ENCODE measurements at places on chromosomes 3 and 15. TPM values are rescaled to one million over a fixed set of nuclear protein-coding genes. Genes with fewer than 3 reads are reported as not detected.

DNA sequence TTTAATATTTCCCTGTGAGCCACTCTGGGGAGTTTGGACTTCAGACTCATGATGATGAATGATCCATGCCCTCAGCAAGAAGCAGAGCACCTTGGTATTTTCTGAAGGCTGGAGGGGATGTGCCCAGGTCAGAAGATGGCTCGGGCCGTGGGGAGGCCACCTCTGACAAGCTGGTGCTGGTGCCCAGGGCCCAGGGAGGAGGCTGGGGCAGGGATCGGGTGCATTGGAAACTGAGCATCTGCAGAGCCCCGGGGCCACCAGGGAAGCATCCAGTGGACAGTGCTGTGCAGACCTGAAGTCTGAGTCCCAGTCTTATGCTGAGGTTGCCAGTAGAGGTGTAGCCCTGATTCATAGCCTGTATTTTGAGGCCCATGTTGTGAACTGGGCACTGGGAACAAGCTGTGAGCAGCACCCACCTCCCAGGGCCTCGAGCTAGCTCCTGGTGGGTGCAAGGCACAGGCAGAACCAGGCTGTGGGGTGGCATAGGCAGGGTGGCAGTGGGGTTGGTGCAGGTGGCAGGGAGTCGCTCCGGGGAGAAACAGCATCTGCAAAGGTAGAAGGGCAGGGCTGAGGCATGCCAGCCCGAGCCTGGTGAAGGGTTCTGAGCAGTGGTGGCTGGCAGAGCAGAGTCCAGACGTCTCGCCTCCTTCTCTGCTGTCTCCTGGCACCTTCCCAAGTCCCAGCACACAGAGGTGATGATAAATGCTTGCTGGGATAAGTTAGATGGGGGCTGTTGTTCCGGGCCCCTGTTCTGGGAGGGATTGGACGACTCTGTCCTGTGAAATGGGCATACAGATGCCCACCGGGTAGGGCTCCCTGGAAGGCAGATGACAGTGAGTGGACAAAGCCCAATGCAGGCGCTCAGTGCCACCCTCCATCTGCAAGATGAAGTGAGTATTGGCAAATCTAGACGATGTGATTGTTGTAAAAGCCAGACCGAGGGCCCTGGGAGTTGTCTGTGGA is 10.6 kb downstream of the DNAJB8 start:
- DNase-seq, result no peak

Gene CFAP44
- 5.5 TPM for polyA plus RNA-seq

- DNase-seq, result no peak
Measured at GRCh38 chr15:31245756-31246155, 80.9 kb upstream of the KLF13 start.

Gene PARP15
- polyA plus RNA-seq, result 1.8 TPM

DNA sequence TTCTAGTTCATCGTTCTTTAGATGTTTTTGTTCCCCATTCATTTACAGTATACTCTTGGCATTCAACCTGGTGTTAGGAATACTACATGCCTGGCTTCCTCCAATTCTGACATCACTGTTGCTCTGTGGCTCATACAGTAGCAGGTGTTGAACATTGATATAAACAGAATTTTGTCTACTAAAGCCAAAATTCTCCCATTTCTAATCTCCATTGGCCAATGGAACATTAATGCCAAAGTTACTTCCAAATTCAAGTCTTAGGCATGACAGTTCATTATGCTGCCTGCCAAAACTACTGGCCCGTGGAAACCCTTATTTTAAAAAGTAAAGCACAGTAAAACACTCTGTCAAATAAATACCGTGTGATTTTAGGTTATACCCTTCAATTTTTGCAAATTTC is 368.0 kb downstream of the NAALADL2 start:
- peak; percentile 80 for DNase-seq

GRCh38 chr15:92232317-92232716 is 161.4 kb upstream of the ST8SIA2 start:
- no peak for DNase-seq

DNA sequence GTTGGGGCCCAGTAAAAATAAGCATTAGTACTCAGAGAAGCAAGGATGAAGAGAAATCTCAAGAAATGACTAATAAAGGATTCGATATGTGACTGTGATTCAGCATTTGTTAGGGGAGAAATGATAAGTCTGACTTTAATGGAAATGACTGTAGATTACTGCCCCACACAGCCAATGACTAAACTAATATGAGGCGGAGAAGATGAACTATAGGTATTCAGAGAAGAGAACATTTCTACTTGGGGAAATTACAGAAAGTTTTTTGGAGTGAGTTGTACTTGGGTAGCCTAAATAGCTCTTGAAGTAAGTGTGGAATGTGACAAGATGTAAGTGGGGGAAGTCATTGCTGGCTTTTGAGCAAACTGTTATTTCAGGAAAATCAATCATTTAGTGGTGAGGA is 380.0 kb downstream of the PDCD6IP start:
- no peak for DNase-seq

- no peak for DNase-seq
Measured at GRCh38 chr3:81249540-81250029, 511.9 kb downstream of the GBE1 start.

Gene DUOXA2
- not detected for polyA plus RNA-seq

Gene GOLGA8T
- not detected for polyA plus RNA-seq

DNA sequence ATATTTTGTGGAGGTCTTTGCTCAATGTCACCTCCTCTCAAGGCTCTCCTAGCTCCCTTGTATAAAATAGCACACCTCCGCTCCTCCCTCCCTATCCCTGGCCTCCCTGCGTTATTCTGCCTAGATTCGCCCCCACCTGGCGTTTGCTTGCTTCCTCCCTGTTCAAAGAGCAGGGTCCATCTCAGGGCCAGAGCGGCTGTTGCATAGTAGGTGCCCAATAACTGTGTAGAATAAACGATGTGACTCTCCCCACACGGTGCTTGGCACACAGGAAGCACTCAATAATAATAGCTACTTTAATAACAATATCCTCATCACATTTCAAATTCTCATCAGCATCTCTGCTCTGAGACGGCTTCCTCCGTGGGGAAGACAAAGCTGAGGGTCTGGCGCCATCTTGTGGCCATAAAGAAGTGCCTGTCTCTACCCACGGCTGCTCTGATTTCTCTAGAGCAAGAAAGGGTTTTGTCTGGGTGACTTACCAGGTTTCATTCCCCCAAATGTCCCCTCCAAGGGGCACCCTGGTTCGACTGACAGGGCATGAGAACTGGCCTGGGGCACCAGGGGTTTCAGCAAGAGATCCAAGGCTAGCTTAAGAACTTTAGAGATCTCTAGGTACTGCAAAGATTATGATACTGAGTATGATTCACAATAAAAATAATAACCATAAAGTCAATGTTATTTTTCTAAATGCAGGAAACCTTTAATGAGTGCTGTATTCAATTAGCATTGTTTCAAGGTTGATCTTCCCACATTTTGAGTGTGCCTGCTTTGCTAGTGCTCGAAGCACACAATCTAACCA is 16.1 kb downstream of the CD276 start:
- DNase-seq, result peak; percentile 91

Gene MOBP
- 0.14 TPM for polyA plus RNA-seq

Gene CPA3
- 1.7 TPM for polyA plus RNA-seq

DNA sequence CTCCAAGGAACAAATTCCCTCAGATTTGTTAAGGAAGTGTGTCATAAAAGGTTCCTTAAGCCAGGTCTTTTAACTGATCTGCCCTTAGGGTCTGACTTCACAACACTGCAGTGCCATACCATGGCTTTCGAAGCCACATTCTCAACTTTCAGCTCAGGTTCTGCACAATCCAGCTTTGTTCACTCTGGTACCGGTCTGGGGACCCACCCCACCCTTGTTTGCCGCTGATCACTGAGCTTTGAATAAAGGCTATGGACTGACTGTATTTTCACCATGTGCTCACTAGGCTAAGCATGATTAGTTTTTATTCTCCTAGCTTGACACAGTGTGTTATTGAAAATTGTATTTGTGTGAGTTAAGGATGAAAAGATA is 15.9 kb downstream of the SNX1 start:
- no peak for DNase-seq

DNA sequence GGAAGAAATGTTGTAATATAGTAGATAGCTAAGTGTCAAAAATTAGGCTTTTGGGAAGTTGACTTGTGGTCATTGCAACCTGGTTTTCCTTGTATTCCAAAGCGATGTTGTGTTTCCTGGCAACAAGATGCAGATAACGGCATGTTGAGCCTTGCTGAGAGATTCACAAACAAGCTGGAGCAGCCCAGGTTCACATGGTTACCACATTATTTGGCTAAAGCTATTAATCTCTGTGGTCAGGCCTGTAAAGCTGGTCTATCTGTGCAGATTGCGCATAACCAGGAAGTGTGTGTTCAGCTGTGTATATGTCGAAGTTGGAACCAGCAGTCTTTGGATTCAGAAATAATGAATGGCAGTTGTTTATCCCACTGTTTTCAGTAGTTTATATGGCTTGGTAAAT is 6.6 kb downstream of the TIPARP start:
- DNase-seq, result peak; percentile 74

DNA sequence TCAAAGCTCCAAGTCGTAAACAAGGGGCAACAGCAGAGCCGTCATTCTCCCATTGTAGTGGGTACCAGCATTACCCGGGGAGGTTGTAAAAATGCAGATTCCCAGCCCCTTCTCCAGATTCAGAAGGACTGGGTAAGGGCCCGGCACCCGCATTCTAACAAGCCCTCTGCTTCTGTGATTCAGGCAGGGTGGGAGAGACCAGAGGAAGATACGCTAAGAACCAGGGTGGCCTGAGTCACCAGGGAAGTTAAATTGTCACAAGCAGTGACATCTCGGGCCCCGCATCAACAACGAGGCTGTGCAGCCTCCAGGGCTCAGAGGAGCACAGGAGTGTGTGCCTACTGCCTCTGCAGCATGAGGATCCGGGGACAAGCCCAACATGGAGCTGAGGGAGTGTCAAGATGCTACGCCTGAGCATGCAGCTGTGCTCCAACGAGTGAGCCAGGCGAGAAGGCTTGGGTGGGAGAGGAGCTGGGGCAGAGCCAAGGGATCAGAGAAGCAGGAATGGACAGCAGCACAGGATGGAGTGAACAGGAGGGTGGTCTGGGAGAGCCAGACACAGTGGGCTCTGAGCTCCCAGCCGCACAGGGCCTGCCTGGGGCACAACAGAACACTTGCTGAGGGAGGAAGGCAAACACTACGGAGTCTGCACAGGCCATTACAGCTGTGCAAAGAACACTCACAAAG is 68.5 kb downstream of the CPN2 start:
- peak; percentile 87 for DNase-seq

- peak; percentile 69 for DNase-seq
Measured at GRCh38 chr3:152026033-152026556, 152.7 kb downstream of the SUCNR1 start.

DNA sequence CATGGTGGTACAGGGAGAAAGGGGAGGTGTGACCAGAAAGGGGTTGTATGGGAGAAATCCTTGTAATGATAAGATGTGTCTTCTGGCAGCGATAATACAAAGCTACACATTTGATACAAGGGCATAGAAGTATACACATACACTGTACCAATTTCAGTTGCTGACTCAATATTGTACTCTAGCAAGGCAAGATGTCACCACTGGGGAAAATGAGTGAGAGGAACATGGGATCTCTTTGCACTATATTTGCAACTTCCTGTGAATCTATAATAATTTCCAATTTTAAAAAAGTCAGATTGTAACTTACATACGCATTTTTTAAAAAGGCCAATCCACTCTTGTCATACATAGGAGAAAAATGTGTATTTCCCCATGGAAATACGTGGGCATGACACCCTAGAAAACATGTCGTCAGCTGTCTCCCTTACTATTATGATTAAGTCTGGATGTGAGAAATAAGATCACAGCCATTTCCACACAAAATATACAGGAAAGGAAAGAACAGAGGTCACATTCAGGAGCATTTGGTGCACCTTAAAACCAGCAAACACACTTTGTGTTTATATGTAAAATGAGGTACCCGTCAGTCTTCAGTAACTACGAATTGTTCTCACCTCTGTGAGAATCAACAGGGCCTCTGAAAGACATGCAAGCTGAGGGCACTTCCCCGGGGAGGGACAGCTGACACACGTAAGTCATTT is 22.9 kb downstream of the PRR23E start:
- no peak for DNase-seq

DNA sequence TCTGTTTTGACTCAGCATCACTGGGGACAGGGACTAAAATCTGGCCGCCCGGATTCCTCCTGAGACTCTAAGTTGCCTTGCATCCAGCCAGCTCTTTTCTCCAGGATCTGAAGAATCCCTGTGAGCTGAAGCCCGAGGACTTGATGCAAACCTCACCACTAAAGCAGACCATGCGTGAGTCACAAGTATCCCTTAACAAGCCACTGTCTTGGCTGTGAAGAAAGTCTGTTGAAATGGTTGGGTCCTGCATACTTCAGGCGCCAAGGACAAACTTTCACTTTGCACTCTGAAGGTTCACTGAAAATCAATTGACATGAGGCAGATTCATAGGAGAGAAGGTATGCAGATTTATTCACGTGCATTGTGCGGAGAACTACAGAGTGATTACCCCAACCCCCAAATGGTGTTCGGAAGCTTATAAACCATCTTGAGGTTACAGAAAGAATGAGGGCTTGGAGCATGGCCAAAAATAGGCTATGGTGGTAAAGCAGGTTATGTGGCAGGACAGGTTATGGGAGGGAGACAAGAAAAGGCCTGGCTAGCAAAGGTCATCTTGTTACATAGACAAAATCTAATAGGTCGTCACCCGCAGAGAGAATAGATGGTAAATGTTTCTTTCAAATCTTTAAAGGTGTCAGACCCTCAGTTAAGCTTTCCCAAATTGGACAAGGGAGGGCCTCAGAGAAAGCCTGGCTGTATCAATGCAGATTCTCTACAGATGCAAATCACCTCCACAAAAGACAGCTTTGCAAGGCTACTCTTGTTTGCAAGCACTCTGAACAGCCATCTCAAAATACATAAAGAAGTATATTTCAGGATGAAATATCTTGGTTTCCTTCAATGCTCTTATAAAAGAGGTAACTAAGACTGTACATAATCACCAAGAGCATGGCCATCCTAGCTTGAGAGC is 126.3 kb upstream of the PLAAT1 start:
- no peak for DNase-seq

DNA sequence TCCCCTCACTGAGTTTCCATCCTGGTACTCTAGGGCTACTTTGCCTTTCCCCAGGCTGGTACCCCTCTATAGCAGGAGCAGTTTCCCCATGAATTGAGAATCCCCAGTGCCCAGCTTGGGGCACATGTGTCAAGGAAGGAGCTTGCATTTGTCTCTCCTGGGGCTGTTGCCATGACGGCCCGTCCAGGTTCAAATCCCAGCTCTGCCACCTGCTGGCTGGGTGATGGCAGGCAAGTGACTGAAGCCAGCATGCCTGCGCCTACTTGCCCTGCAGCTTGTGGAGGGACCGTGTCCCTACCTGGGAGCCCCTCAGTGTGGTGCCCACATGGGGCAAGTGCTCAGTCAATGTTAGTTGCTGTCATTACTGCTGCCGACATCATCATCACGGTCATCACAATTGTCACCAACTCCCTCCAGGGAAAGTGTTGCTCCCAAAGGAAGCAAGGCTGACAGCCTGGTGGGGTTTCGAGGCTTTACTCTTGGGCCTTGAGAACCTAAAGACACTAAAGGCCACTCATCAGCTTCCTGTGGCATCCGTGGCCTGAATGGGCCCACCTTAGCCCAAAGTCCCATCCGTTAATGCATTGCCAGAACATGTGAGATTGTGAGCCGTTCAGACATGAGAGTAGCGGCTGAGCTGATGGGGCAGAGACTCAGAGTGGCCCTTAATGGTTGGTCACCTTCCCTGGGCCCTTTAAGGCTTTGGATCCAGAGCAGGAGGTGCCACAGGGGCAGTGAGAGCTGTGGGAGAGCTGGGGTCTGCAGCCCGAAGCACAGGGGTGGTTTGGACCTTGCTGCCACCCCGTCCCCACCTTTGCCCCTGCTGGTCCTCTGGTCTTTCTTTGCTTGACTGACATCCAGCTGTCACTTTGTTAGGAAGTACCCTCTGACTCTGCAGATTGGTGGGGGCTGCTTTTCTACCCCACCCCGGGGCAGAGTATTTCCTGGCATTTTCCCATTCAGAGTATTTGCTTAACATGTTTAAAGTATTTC is 144.4 kb downstream of the DNAJB8 start:
- no peak for DNase-seq
